KG1 (cell line): ENCODE measurements at places on chromosomes 11 and 22.

DNA sequence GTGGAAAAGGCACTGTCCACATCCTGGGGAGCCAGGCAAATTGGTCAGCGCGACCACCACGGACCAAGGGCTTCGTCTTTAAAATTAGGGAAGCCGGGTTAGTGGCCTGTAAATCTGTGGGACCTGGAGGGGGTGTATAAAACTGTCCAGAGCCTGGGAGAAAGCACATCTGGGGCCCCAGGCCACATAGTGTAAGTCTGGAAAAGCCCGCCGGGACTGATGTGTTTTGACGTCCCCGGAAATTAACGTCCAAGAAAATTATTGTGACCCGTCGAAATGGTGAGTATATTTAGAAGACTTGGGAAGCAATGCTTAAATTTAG is 4.2 kb upstream of the IGF2 start:
- no peak for DNase-seq

GRCh38 chr11:1992111-1992510 is 5.5 kb downstream of the H19 start:
- no peak for DNase-seq

GRCh38 chr11:127943763-127944162 is 643.6 kb downstream of the ETS1 start:
- no peak for DNase-seq

DNA sequence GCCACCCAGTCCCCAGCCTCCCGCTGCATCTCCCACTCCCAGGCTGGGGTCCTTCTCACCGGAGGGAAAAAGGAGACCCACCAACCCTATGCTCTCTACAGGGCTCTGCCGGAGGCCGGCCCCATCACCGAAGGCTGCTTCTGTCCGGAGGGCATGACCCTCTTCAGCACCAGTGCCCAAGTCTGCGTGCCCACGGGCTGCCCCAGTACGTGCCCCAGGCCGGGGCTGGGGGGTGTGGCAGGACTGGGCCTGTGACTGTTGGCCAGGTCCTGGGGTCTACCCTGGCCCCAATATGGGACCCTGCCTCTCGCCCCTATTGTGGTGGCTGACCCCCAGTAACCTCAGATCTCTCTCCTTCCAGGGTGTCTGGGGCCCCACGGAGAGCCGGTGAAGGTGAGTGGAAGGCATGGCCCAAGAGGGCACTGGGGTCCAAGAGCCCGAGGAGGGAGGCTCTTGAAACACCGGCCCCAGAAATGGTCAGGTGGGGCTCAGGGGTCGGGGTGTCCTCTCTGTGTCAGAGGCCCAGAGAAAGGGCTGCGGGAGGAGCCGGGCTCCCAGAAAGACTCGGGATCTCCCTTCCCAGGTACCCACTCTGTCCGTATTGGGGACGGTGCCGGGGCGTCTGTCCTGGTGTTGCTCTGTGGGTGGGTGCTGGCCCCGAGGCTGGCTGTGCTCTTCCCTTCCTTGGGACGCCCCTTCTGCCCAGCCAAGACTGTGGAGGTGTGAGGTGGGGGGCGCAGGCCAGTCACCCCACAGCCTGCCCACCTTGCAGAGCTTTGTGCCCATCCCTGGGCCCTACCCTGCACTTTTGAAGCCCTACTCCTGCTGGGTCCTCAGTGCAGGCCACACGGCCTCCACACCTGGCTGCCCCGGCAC is 26.1 kb upstream of the MUC5B start:
- DNase-seq = no peak

DNA sequence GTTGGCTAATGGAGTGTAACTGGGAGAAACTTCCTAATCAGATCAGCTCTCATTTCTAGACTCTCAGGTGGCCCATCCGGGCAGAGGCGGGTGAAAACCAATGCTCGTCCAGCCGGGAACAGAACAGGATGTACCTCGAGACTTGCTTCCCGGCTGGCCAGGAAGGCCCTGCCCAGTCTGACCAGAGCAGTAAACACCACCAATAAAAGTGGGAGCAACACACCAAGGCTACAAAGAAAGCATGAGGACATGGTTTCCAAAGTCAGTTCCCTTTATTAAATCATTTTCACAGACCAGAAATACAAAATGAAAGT is 940 bp upstream of the TNKS1BP1 start:
- no peak for DNase-seq

DNA sequence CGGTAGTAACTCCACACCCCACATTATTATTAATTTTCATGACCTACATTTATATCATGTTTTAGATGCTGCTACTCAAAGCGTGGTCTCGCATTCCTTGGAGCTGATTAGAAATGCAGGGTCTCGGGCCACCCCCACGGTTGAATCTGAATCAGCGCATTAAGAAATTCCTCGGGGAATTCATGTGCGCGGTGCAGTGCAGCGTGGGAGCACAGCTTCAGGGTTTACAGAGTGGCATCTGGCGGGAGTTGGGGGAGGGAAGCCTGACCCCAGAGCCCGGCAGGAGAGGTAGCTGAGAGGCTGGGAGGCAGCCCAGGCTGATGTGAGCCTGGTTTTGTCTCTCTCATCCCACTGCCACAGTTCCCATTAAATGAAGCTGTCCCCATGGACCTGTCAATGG is 48.1 kb upstream of the DAGLA start:
- no peak for DNase-seq

- no peak for DNase-seq
Measured at GRCh38 chr22:41775338-41775737, 25.1 kb upstream of the CCDC134 start.

GRCh38 chr11:867856-868358 is 25.3 kb downstream of the TSPAN4 start:
- DNase-seq = no peak

- DNase-seq = no peak
Measured at GRCh38 chr11:118338637-118339061, 3.9 kb downstream of the CD3D start.
